ENCODE measurements at places on chromosomes 7 and 10. TPM values are rescaled to one million over a fixed set of nuclear protein-coding genes. Genes with fewer than 3 reads are reported as not detected.
A peak's percentile ranks its signal among the peaks of the same experiment; 100 is the strongest.

GRCh38 chr7:159075563-159076238 lies 69.0 kb downstream of the VIPR2 start:
- H3K27ac ChIP-seq = no peak overlapping the region
- H3K27me3 ChIP-seq = no peaks in the 10 kb centered on the region
- no peak for DNase-seq
- H3K4me3 ChIP-seq = no peak overlapping the region
- peaks cover 3% of the 10 kb centered on the region for H3K4me1 ChIP-seq
- H3K36me3 ChIP-seq = no peaks in the 10 kb centered on the region

The CNPY1 gene
- not detected for total RNA-seq

GRCh38 chr7:39615350-39615975 lies 7.9 kb upstream of the RALA start:
- H3K27me3 ChIP-seq = peaks cover 11% of the 10 kb centered on the region
- no peaks in the 10 kb centered on the region for H3K4me1 ChIP-seq
- no peak overlapping the region for H3K4me3 ChIP-seq
- no peak for DNase-seq
- H3K27ac ChIP-seq = no peak overlapping the region

DNA sequence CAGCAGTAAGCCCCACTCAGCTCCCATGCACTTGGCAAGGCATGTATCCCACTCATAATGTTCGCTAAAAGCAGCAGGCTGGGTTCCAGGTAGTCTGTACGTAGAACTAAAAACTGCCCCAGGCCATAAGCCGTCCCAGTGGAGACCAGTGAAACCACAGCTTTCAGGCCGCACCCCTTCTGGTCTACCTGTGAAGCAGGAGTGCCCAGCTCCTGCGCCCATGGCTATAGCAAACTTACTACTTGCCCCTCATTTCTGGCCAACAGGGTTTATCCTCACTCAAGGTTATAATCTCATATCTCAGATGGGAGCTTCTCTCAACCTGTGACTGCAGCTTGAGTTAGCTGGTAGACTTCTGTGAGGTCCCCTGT lies 338.2 kb upstream of the LRRTM3 start:
- DNase-seq = no peak
- H3K36me3 ChIP-seq = no peaks in the 10 kb centered on the region
- no peak overlapping the region for H3K27ac ChIP-seq
- H3K4me1 ChIP-seq = 0 out of 2 replicates have a peak, but pooled peaks cover 2% of the 10 kb centered on the region
- no peaks in the 10 kb centered on the region for H3K27me3 ChIP-seq
- no peak overlapping the region for H3K4me3 ChIP-seq

GRCh38 chr7:107012691-107013090 lies 31.8 kb upstream of the PRKAR2B start:
- H3K4me1 ChIP-seq = peaks cover 23% of the 10 kb centered on the region
- no peak overlapping the region for H3K27ac ChIP-seq
- no peaks in the 10 kb centered on the region for H3K27me3 ChIP-seq
- H3K4me3 ChIP-seq = no peak overlapping the region
- H3K36me3 ChIP-seq = no peaks in the 10 kb centered on the region

- no peak overlapping the region for H3K4me3 ChIP-seq
- peak; percentile 57 for DNase-seq
- peaks cover 29% of the 10 kb centered on the region for H3K4me1 ChIP-seq
- peak overlapping the region; percentile 84 for H3K27ac ChIP-seq
These were observed 61.5 kb downstream of the LANCL2 start for GRCh38 chr7:55426676-55427075.

DNA sequence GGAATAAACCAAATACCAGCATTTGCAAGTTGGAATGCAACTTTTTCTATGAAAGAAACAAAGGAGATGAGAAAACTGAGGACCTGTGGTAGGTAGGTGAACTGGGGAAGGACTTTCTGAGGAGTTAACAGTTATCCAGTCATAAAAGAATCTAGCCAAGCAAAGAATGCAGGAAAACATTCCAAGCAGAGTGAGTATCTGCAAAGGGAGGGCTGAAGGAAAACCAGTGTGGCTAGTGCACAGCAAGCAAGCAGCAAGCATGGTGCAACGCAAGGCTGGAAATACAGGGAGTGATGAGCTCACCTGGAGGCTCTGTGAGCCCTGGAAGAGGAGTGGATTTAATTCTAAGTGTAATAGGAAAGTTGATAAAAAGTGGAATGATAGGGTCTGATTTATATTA lies 44.0 kb downstream of the RTKN2 start:
- peaks cover 5% of the 10 kb centered on the region for H3K4me1 ChIP-seq
- H3K27me3 ChIP-seq = no peaks in the 10 kb centered on the region
- peaks cover 16% of the 10 kb centered on the region for H3K36me3 ChIP-seq
- no peak for DNase-seq

DNA sequence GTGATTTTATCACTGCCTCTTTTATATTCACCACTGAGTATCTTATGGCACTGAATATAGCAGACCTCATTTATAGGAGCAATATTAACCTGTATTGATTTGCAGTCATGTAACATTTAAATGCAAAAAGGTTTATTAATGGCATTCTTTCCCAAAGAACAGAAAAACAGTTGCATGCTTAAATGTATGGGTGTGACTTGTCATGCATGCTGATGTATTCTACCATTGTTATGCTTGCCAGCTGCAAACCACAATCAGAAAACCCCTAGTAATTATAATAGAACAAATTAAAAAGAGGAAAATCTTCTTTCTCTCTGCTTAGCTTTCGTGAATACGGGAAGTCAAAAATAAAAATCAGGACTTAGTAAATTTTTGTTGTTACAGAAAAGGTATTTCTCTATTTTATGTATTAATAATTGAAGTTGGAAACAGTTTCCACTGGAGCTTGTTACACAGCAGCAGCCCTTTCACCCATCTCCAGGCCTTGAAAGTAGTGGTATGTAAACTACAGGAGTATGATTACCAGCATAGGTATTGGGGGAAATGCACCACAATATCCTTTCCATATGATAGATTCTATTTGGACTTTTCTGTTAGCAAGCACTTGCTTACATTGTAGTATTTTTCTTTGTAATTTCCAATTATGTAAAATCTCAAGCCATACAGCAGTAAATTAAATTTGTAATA lies 147.4 kb upstream of the TEX47 start:
- H3K27ac ChIP-seq = no peak overlapping the region
- peaks cover 20% of the 10 kb centered on the region for H3K4me1 ChIP-seq
- peaks cover 15% of the 10 kb centered on the region for H3K36me3 ChIP-seq

GRCh38 chr10:88500656-88501055 lies 82.5 kb downstream of the RNLS start:
- no peak overlapping the region for H3K4me3 ChIP-seq
- no peak overlapping the region for H3K27ac ChIP-seq
- H3K27me3 ChIP-seq = peaks cover 7% of the 10 kb centered on the region
- H3K4me1 ChIP-seq = peaks cover 37% of the 10 kb centered on the region
- DNase-seq = no peak

The COL13A1 gene
- 4.2 TPM for total RNA-seq

The SPDYE17 gene
- not detected for total RNA-seq

The PSD gene
- 10.2 TPM for total RNA-seq

DNA sequence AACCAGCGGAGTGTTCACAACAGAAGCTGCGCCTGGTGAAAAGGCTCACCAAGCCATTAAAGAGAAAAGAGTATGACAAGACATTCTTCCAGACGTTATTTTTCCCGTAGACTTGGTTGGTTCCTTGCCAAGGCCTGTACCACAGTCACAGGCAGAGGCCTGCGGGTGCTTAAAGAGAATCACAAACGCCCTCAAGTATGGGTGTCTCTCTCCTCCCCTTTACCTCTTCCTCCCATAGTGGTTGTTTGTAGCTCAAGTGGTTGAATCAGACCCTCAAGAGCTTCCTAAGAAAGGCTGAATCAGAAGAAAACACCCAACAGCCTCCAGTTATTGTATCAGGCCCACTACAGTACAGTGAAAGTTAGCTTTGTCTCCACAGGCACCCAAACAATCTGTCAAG lies 169.0 kb downstream of the CREB5 start:
- H3K36me3 ChIP-seq = no peaks in the 10 kb centered on the region
- DNase-seq = no peak
- H3K4me3 ChIP-seq = no peak overlapping the region
- no peaks in the 10 kb centered on the region for H3K27me3 ChIP-seq
- no peaks in the 10 kb centered on the region for H3K4me1 ChIP-seq
